Stimulated activated CD8-positive, alpha-beta memory T cell treated with anti-CD3 and anti-CD28 coated beads, Interleukin-15, amount 100 ng/mL, for 4 hours (primary cell): ENCODE measurements at places on chromosomes 6 and 20.

DNA sequence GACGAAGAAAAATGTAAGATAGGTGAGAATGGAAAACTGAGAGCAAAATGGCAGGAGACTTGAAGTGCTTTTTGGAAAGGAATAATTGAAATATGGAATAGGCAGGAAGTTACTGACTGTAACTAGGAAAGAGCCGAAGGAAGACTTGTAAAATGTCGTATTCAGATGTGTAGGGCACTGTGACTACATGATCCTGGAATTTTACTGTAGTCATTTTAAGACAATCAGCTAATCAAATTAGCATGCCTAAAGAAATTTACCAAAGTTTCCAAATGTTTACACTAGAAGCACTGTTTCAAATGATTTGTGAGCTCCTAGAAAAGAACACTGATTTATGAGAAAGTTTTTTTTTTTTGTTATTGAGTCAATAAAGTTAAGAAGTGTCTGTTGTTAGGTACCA lies 21.2 kb upstream of the ADIG start:
- DNase-seq, result no peak

DNA sequence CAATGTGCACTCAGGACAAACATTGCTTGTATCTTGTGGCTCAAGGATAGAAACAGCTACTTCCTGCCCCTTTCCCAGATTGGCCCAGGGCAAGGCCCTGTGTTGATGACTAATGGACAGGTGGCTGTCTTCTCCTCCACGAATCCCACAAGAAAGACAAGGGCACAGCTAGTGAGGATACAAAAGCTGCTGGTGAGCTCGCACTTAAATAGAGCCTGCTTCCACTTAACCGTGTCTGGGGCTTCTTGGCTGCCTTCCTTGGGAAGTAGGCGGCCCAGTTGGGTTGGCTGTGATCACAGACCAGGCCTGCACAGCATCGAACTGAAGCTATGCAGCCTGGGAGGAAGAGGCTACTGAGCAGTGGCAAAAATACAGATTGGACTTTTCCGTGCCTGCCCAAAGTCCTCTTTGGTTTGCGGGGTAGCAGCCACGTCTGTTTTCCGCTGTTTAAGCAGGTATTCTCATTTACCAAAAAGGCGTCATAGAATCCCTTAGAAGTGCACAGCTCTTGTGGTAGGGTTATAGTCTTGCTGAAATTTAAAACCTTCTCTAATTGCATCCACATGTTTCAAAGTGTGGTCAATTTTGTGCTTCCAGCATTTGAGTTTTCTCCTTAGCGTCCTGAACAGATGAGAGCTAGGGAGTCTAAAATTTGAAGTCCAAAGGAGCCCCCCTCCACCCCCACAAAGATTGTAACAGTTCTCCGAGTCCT lies 23.0 kb upstream of the NAA20 start:
- DNase-seq, result no peak

GRCh38 chr6:11575408-11576033 lies 38.0 kb downstream of the TMEM170B start:
- DNase-seq, result peak; percentile 10

DNA sequence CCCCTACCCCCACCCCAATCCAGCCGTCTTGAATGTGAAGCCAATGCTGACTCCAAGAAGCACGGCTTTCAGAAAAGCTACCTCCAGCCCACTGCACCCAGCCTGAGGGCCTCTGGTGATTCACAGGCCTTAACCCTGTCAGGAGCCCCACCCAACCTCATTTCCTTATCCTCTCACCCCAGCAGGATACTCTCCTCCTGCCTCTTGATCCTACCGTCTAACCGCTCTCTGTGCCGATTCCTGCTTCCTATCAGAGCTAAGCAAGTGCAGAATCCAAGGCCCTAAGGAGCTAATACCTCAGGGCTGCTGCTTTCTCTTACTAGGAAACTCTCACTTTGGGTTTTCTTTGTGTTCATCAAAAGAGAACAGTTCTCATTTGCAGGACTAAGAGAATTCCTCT lies 47.2 kb downstream of the TRERF1 start:
- DNase-seq, result no peak

DNA sequence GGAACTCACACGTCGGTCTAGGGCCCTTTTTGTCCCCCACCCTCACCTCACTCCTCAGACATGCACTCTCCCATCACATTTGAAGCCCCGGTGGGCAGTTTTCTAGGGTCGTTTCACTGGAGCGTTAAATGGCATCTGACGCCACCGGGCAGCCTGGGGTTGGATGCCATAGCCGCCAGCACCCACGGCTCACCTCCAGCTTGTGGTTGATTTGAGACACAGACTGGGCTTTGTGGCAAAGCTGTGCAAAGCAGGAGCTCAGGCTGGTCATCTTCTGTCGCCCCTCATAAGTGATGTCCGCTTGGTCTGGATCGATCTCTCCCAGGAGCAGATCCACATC lies 530 bp downstream of the GOPC start:
- no peak for DNase-seq

- DNase-seq, result no peak
Observed at GRCh38 chr20:54004445-54004844, 65.9 kb downstream of the BCAS1 start.

- DNase-seq, result no peak
Observed at GRCh38 chr6:159037756-159038290, 7.0 kb downstream of the TAGAP start.

DNA sequence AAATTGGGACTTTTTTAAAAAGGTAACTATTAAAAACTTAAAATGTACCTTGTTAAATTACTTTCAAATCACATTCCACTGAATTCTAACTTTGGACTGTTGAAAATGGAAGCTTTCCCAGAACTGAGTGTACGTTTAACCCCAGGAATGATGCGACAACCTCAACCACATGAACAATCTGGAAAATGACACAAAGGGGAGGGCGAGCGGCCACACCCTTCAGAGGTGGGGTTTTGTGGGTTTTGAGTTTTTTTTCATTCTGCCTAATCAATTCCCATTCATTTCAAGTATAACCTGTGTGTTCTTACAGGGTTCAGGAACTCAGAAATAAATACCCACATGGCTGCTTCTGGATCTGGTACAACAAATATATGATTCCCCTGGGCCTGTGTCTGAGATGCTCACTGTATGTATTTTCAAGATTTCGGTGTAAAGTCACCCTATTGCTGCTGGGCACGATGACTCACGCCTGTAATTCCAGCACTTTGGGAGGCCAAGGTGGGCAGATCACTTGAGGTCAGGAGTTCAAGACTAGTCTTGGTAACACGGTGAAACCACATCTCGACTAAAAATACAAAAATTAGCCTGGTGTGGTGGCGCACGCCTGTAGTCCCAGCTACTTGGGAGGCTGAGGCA lies 21.6 kb downstream of the CNKSR3 start:
- DNase-seq, result no peak

- no peak for DNase-seq
Observed at GRCh38 chr6:27847706-27848105, 64.5 kb downstream of the OR2B2 start.

DNA sequence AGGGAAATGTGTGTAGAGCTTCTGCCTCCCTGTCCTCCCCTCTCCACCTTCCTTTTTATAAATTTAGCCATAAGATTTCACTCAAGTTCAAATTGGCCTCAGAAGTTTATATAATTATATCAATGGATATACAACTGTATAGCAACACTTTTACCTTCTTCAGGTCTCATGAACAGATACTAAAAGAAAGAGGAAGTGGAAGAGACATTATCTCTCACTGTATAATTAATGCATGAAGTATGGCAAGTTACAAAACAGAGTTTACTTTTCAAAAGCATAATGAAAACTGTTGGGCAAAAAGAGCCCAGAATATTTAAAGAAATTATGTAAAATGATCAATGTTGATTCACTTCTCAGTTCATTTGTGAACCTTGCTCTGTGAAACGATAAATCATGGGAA lies 99.7 kb downstream of the PDE7B start:
- DNase-seq, result no peak

DNA sequence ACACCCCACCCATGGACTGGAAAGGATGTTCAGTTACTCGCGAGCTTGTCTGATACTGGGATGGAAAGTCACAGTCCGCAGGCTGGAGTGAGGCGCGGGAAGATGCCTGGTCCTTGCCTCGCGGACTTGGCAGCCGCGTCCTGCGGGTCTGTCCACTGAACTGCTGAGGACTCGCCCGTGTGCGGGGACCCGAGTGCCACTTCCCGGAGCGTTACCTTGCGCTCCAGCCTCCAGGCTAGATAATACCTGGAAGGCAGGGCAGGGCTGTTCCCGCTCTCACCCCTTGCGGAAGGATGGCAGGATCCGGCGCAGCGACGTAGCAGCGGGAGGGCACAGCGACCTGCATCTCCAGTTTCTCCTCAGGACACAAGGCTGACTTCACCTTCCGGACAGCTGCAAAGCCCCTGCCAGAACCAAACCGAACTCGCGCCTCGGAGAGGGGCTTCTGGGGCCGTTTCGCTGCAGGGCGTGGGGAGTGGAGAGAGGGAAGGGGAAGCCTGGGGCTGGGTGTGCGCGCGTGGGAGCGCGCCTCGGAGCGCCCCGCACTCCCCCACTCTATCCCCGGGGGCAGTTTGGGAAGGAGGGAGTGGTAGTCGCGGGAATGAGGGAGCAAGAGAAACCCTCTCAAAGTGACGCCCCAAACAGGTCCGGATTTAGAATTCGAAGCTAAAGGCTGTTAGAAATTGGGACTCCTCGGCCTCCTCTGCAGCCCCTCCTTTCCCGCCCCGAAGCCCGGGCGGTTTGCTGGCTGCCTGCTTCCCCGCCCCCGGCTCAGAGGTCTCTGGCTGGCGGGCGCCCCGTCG lies at the start of gene KCNQ5:
Gene KCNQ5 (plus strand): TSS at position 774 of the 803 bp plus-strand sequence.
- no peak for DNase-seq

DNA sequence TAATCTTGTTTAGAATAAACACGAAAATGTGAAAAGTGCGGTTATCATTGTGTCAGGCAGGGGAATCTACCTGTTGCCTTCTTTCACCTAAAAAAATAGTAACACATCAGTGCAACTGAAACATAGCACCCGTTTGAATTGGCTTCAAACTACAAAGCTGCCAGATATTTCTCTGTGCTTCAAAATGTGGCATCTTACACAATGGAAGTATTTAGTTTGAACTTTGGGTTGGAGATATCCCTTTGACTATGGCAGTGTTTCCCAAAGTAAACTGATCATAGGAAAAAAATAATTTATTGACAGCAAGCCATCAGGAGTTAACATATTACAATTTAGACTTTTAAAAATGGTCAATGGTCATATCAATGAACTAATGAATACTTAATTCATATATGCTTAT lies 3.6 kb downstream of the PPP1R3G start:
- DNase-seq, result no peak

DNA sequence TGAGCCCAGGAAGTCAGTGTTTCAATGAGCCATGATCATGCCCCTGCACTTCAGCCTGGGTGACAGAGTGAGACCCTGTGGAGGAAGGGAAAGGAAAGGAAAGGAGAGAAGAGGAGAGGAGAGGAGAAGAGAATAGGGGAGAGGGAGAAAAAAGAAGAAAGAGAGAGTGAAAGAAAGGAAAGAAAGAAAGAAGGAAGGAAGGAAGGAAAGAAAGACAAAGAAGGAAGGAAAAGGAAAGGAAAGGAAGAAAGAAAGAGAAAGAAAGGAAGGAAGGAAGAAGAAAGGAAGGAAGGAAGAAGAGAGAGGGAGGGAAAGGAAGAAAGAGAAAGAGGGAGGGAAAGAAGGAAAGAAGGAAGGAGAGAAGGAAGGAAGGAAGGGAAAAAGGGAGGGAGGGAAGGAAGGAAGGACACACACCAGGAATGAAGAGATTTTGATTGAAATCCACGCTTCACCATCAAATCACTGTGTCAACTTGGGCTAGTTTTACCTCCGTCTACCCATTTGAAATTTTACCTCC lies 14.3 kb downstream of the WFDC8 start:
- no peak for DNase-seq

GRCh38 chr6:43887906-43888683 lies 118.1 kb downstream of the VEGFA start:
- DNase-seq, result no peak

DNA sequence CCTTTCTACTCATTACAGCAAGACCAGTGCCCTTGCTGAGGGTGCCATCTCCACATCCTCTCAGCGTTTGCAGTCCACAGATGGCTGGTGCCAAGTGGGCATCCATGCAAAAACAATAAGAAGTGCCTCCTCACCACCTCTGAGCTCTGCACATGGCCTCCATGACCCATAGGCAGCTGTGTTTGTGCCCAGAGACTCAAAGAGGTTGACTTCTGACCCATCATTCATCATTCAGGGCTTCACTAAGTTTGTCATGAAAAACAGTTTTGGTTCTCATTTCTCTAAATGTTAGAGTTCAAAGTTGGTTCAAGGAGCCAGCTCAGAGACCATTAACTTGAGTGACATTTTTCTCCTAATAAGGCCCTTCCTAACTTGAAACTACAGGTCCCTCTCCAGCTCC lies 512.6 kb upstream of the MAP3K7 start:
- DNase-seq, result no peak

DNA sequence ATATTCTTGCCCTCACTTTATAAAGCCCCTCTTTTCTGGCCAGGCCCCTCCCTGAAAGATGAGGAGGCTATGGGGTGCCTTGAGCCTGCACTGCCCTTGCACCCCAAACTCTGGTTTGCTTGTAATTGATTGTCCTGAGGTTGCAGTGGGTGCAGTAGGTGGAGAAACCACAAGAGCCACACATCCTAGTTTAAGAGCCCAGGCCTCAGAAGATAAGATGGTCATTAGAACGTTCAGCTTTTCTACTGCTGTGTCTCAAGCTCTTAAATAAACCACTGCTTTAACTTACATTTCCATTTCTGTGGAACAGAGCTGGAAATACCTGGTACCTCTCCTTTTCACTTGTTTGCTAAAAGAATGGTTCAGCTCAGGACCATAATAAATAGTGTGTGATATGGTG lies 9.0 kb downstream of the MRAP2 start:
- DNase-seq, result no peak
